Stimulated activated CD4-positive, alpha-beta T cell treated with anti-CD3 and anti-CD28 coated beads, Interleukin-1b, Interleukin-23, amount 100 ng/mL, for 1 hour (primary cell): ENCODE measurements at places on chromosomes 5 and 9.
A peak's percentile ranks its signal among the peaks of the same experiment; 100 is the strongest.

DNA sequence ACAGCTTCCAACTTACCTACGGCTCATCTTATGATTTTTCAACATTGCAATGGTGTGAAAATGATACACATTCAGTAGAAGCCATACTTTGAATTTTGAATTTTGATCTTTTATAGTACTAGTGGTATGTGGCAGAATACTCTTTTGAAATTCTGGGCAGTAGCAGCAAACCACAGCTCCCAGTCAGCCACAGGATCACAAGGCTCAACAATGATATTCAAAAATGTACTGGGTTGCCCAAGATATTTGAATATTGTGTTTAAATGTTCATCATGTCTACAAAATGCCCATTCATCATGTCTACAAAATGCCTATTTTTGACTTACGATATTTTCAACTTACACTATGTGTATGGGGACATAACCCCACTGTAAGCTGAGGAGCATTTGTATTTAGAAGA lies 81.3 kb upstream of the PRR16 start:
- no peak for DNase-seq

- DNase-seq: peak; percentile 68
Measured at GRCh38 chr9:34899535-34900158, 58.4 kb upstream of the PHF24 start.

- no peak for DNase-seq
Measured at GRCh38 chr5:7714119-7714518, 136.8 kb downstream of the CFAP90 start.

DNA sequence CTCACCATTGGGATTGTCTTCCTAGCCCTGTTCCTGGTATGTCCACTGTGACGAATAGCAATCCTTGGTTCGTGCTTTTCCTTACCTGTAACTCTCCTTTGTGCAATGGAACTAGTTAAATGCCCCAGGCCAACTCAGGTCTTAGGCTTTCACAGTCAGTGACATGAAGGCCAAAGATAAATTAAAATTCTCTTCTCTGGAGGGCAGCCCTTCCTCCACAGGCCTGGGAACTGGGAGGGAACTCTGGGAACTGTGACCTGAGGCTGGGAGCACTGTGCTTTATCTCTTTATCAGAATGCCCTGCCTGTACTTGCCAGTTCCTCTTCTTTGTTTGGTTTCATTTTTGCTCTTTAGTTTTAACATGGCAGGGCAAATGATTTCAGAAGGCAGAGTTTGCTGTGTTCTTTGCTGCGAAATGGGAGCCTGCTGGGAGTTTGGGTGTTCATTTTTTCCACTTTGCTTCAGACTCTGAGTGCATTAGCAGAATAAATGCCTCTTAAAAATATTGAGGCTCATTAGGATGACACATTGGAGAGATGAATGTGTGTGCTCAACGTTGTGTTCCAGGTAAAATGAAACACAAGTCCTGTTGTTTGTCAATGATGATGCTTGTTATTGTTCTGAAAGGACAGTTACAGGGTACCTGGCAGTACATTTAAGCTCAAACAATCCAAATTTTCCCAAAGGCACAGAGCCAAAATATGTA lies 118.1 kb downstream of the NUDT12 start:
- DNase-seq: no peak

DNA sequence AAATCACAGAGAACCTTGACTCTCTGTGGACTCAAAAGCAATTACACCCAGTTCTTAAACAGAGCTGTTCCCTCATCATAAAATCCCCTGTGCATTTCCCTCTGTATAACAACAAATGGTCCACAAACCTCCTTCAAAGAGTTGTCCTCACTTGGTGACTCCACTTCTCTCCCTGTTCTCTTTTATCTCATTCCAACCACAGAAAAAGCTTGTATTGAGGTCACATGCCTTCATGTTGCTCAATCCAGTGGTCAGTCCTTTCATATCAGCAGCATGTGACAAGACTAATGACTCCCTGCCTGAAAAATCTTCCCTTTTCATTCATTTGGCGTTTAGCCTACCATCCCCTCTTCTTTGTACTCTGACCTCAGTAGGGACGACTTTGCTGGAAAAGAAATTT lies 158.0 kb downstream of the DEPDC1B start:
- DNase-seq: no peak

GRCh38 chr5:68071736-68072135 lies 143.8 kb upstream of the PIK3R1 start:
- no peak for DNase-seq

- DNase-seq: peak; percentile 44
Measured at GRCh38 chr5:170638454-170639220, 134.8 kb downstream of the KCNIP1 start.

- DNase-seq: no peak
Measured at GRCh38 chr5:38677636-38678035, 121.2 kb upstream of the LIFR start.

GRCh38 chr9:88065619-88066018 lies 72.7 kb downstream of the SPATA31C2 start:
- DNase-seq: no peak

GRCh38 chr9:122221183-122221811 lies 7.5 kb downstream of the LHX6 start:
- DNase-seq: no peak

GRCh38 chr5:176157656-176158055 lies 80.6 kb upstream of the SIMC1 start:
- no peak for DNase-seq

DNA sequence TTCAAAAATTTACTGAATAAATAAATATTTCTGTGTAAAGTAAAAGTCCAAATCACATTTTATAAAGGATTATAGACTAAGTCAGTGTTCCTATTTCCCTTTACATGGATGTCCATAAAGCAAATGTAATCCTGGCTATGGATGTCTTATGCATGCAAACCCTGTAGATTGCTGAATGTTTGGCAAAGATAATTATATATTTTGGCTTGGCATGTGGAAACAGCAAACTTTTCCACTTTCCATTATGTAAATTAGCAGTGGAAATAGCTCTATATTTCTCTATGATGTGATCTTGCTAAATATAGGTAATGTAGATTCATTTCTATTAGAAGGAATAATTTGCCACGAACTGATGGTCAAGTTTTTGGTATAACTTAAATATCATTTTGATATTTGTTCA lies 66.5 kb downstream of the CWC27 start:
- DNase-seq: no peak

- no peak for DNase-seq
Measured at GRCh38 chr5:159001247-159001646, 98.5 kb downstream of the EBF1 start.

DNA sequence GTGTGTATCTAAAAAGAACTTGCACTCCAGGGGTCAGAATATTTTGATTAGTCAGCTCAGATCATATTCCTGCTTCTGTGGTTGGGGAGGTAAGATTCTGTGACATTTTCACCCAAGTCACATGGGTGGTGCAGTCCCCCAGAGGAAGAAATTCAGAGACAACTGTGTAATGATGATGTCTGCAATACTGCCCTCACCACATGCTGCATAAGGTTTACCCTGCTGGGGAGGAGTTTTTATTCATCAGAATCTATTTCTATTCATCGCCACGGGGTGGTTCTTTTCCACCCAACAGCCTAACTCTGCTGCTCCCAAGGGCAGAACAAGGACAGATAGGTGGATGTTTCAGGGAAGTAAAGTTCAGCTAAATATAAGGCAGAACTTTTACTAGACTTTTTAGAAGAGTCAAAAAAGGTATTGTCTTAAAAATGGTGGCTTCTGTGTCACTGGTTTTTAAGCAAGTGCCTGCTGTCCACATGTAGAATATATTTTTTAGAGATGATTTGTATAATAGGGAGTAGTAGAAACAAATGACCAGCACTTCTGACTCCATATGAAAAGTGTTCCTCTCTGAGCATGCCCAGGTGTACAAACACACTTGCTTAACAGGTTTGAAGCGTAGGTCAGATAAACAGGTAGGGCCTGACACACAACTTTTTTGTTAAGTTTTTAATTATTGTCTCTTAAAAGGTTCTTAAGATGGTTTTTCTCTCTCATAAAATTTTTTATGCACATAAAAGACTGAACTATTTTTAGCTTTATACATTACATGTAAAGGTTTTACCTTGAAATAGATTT lies 352.7 kb downstream of the LRRC70 start:
- DNase-seq: no peak

- no peak for DNase-seq
Measured at GRCh38 chr9:136525841-136526499, 19.9 kb downstream of the NOTCH1 start.

GRCh38 chr5:132280371-132281240 lies 13.6 kb upstream of the SLC22A4 start:
- DNase-seq: no peak

DNA sequence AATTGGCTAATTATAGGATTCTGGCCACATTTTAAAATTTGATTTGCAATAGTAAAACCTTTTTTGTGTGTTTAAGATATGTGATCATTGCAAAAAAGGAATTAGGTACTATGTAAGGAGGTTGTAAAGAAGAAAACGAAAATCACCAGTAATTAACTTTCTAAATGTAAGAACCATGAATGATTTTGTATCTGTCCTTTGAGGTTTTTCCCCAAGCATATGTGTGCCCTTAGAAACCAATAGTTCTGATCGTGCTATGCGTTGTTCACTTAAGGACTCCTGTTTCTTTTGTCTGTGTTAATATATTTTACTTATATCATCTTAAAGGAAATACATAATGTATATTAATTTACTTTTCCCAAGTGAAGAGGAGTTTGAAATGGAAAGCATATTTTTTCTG lies 410.2 kb downstream of the PSAT1 start:
- DNase-seq: no peak

- no peak for DNase-seq
Measured at GRCh38 chr5:109546461-109546860, 136.7 kb upstream of the PJA2 start.
